ENCODE measurements at places on chromosomes 6 and 20.

- peak; percentile 2 for DNase-seq
Measured at GRCh38 chr6:5422321-5422915, 161.1 kb downstream of the FARS2 start.

- no peak for DNase-seq
Measured at GRCh38 chr6:106490436-106490835, 129.9 kb downstream of the CRYBG1 start.

DNA sequence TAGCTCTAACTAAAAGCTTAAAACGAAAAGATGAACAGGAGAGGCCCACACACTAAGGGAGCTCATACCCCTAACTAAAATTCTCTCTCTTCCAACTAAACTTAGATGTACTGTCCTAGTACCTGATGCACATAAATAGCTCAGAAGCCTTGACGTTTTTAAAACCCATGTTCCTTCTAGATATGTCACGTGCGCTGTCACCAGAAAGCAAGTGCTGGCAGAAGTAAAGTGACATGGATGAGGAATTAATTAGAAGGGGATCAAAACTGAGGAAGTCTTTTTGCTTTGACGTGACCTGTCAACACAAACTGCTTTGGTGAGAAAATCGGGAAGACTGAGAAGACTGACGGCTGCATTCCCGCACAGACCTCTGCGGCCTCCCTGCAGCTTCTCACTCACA is 142.5 kb downstream of the ZMYND8 start:
- DNase-seq = no peak

- peak; percentile 71 for DNase-seq
Measured at GRCh38 chr20:4592316-4593148, 129.2 kb upstream of the PRND start.

- no peak for DNase-seq
Measured at GRCh38 chr20:289693-290083, 862 bp downstream of the C20orf96 start.

- no peak for DNase-seq
Measured at GRCh38 chr6:69294407-69294806, 502.4 kb downstream of the LMBRD1 start.

DNA sequence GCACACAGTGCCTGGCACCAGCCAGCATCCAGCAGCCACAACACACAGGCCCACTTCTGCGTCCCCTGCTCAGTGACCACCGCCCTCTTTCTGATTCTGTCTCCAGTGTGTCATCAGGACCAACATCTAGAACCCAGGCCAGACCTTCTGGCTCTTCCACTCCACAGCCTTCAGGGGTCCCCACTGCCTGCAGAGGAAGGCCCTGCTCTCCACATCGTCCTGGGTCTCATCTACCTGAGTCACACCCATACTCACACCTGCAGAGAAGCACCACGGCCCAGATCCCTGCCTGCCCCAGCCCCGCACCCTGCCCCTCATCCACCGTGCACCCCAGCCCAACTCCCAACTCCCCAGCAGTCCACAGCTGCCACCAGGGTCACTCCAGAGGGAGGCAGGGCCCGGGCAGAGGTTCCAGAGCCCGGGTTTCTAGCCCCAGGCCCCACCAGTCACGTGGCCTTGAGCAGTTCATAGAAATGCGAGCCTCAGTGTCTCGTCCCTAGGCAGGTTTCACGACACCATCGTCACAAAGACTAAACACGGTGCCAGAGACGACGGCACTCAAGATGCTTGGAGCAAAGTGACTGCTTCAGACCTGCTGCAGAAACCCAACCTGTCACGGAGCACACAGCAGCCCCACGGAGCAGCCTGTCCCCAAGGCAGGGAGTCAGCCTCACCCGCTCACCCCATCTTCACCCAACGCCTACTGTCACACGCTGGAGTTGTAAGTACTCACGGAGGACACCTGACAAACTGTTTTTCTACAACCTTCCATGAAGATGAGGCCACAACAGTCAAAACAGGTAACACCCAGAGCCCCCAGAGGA is 16.1 kb downstream of the TAF4 start:
- DNase-seq = no peak

DNA sequence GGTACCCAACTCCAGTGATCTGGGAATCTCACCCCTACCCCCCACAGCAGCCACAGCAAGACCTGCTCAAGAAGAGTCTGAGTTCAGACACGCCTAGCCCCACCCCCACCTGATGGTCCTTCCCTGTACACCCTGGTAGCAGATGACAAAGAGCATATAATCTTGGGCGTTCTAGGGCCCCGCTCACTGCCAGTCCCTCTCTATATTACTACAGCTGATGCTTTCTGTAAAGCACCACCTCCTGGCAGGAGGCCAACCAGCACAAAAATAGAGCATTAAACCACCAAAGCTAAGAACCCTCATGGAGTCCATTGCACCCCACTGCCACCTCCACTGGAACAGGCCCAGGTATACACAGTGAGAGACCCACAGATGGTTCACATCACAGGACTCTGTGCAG is 42.3 kb upstream of the FAM210B start:
- no peak for DNase-seq

GRCh38 chr6:81988871-81989270 is 236.4 kb upstream of the TENT5A start:
- DNase-seq = no peak

DNA sequence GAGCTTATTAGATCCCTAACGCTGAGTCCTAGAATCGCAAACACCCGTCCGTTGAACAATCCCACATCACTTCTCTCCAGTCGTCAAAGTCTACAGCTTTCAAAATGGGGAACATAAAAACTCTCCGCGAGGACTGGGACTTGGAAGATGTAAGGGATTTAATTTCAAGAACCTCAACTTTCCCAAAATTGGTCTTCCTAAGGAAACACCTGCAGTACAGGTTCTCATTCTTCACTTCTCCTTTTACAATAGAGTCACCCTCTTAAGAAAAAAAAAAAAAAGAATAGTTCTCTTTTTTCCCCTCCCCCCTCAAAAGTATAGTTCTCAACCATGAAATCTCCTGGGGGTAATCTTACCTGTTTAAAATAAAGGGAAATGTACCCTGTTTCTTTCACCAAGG is 6.6 kb upstream of the ZBTB22 start:
- no peak for DNase-seq

DNA sequence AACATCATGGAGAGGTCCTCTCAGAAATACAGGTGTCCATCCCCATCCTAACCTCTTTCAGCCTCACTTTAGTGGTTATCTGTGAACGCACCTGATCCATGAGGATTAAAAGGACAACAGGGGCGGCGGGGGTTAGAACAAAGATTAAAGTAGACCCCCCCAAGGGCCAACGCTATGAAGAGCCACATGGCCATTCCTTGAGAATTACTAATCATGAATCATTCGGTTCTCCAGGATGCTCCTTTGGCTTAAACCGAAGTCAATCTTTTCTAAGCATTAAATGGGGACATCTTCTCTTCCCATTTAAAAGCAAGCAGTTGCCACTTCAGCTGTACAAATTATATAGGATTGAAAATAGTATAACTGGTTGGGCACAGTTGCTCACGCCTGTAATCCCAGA is 212.4 kb downstream of the GMPR start:
- no peak for DNase-seq

GRCh38 chr20:35831029-35831428 is 59.2 kb downstream of the PHF20 start:
- no peak for DNase-seq

DNA sequence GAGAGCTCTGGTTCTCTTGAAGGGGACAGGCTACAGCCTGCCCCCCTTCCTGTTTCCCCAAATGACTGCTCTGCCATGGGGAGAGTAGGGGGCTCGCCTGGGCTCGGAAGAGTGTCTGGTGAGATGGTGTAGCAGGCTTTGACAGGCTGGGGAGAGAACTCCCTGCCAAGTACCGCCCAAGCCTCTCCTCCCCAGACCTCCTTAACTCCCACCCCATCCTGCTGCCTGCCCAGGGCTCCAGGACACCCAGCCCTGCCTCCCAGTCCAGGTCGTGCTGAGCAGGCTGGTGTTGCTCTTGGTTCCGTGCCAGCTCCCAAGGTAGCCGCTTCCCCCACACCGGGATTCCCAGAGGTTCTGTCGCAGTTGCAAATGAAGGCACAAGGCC is 9.8 kb downstream of the VEGFA start:
- no peak for DNase-seq

- DNase-seq = no peak
Measured at GRCh38 chr6:22596011-22596410, 26.6 kb downstream of the HDGFL1 start.

GRCh38 chr6:117008618-117009017 is 131.6 kb downstream of the RFX6 start:
- DNase-seq = no peak

- no peak for DNase-seq
Measured at GRCh38 chr6:149347067-149347466, 29.6 kb downstream of the TAB2 start.

DNA sequence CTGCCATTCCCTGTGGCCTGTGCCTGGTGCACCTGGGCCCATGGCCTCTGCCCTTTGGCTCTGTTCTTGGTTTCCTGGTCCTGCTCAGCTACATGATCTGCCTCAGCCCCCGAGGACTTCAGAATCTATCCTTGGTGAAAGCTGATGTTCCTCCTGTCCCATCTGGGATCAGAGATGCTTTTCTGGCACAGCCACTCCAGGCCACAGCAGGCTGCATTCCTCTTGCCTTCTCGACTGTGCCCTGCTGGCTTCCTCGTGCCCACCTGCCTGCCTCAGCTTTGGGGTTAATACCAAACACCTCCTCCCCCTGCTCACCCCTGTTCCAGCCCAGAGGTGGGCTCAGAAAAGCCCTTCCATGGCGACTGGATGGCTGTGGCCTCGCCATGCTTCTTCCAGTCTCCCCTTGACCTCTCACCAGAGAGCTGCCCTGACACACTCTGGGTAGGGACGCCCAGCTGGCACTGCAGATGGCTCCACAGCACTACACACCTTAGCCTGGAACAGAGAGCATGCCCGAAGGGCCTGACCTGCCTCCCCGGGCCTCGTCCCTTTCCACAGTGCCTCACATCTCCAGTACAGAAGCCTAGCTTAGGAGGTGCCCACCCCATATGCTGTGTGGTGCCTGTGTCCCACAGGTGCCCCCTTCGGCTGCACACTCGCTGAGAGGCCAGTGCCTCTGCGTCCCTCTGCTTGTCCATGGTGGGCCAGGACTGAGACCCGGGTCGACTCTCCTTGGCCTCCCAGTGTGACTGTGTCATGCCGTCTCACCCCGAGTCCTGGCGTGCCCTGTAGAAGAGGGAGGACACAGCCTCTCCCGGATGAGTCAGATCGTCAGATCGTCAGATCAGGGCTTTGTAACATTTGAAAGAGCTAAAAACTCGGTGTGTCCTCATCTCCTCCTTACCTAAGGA is 148.8 kb downstream of the DTNBP1 start:
- DNase-seq = no peak

DNA sequence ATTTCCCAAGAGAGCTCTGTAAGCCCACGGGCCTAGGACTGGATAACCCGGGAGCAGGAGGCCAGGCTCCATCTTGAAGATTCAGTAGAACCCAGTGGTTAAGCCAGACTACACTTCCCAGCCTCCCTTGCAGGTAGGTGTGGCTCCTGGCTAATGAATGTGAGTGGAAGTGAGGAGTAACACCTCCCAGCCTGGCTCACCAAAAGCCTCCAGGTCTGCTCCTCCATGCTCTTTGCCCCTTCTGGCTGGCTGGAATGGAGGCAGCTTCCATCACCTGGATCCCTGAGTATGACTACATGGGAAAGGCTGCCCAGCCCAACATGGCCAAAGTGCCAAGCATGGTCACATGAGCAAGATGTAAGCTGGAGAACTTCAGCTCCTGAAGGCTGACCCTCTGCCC is 9.7 kb downstream of the LRRN4 start:
- no peak for DNase-seq

DNA sequence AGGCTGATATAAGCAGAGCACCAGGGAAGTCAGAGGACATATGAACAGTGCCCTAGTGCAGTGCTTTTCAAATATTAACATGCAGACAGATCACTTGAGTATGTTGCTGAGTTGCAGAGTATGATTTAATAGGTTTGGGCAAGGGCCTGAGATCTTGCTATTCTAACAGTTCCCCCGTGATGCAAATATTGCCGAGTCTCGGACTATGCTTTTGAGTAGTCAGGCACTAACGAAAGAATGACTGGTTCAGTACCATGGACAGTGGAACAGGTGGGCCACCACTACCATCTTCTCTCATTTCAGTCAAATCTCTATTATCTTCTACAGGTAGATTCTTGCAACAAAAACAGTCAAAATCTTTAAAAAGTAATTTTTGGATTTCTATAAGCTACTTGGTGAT is 3.7 kb upstream of the TMEM200A start:
- no peak for DNase-seq

- DNase-seq = no peak
Measured at GRCh38 chr6:166236596-166236995, 68.9 kb upstream of the TBXT start.

- no peak for DNase-seq
Measured at GRCh38 chr20:59428441-59429205, 128.2 kb downstream of the EDN3 start.

DNA sequence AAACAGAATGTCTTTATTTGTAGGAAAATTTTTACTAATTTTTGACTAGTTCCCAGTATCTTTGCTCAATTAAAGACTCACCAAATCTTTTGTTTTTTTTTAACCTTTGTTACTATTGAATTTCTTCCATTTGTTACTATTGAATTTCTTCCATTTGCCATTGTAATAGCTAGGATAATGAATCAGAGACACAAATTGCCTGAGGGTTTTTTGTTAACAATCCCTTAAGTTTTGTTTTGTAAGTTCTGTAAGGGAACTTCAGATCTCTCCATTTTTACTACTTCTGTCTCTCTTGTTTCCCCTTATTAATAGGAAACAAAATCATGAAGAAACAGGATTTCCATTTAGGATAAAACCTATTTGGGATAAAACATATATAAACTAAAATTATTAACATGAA is 104.3 kb downstream of the MAP3K4 start:
- DNase-seq = no peak

DNA sequence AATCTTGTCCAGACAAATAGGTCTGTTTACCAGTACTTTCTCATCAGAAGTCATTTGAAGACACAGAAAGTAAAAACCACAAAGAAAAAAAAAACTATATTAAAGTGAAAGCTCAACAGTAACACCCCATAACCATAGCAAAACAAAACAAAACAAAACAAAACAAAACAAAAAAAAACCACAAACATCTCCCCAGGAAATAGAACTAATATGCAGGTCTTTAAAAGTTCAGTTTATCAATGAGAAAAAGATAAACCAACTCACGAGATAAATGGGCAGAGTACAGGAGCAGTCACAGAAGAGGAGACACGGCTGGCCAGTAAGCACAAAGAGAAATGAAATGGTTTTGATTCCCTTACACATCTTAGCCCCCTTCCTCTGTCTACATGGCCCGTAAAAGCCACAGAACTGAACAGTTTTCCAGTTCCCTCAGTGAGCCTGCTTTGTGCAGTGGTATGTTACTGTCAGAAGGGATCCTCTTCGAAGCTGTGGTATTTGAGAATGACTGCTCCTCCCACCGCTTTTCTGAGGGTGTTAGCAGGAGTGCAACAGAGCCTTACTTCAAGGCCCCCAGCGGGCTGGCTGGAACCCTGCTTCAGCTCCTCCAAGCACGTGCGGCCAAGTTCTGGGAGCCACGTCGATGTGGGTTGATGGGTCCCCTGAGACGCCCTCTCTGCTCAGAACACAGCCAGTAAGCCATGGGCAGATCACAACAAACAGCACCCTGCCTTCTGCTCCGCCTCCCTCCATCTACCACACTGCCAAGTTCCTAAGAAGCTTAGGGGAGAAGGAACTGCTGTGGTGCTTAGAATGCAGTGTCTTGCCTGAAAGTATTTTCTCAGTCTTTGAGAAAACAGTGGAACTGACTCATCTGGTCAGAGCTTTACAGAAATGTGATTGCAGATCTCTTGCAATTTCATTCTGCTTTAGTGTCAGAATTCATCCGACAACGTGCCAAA is 14.0 kb downstream of the UST start:
- peak; percentile 47 for DNase-seq

GRCh38 chr6:79079561-79080041 is 1.5 kb upstream of the PHIP start:
- DNase-seq = no peak

Data from activated naive CD8-positive, alpha-beta T cell treated with anti-CD3 and anti-CD28 coated beads for 36 hours (primary cell).